NCI-H1417 treated with DMSO at 0.1 percent for 48 hours (cell line): ENCODE measurements at places on chromosomes 3 and 15.

- no peak for DNase-seq
These were observed 71.8 kb upstream of the HACD2 start for GRCh38 chr3:123656691-123657090.

DNA sequence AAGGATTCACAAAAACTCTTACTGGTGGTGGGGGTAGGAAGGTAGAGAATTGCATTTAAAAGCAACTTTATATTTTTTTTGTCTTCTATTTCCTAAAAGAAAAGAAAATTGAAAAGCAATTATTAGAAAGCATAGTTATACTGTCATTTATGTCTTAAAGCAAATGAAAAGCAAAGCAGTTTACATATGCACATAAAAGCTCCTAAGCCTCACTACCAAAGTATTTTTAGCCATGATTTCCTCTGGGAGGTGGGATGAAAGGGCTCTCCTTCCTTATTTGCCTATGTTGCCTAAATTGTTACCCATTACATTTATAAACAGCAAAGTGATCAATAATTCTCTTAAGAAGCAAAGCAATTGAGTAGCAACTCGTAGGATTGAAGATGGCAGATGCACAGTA lies 7.0 kb downstream of the ZNF445 start:
- no peak for DNase-seq

DNA sequence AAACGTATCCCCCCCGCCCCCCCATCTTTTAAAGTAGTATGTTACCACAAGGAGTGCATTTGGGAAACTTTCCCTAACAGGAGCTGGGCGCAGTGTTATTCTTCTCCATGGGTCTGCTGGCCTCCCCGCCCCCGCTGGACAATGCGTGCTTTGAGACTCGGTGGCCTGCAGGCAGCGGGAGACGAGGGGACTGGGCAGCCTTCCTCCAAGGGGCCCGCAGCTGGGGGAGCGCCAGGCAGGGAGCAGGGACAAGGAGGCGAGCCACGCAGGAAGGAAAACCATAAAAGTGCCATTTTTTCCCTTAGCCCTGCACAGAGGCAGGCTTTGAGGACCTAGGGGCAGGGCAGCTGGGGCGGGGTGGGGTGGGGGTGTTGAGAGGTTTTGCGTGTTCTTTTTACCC lies 14.1 kb downstream of the SOX2 start:
- DNase-seq = no peak

GRCh38 chr15:60134609-60135008 lies 130.5 kb downstream of the FOXB1 start:
- no peak for DNase-seq

GRCh38 chr3:46006238-46007032 lies 10.8 kb upstream of the FYCO1 start:
- no peak for DNase-seq

DNA sequence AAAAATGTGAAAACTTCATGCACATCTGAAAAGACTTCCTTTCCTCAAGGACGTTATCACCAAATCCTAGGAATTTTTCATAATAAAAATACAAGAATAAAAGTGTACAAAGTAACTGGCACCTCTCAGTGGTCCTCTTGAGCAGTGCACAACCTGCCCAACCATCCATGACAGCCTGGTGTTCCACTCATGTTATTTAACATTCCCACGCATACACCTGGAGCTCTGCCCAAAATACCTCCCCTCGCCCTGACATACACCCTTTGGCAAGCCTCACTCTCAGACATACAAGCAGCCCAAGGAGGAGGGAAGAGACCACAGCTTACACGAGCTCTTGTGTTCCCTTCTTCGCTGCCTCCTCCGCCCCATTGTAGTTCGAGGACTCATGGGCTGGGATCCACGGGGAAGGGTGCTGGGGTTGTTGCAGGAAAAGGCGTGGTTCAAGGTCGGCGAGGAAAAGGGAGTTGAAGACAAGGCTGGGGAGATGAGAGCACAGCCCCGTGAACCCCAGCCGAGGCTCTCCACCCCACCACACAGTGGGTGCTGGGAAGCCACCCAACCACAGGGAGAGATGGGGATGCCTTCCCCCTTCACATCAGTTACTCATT lies 23.3 kb downstream of the GRIP2 start:
- no peak for DNase-seq

DNA sequence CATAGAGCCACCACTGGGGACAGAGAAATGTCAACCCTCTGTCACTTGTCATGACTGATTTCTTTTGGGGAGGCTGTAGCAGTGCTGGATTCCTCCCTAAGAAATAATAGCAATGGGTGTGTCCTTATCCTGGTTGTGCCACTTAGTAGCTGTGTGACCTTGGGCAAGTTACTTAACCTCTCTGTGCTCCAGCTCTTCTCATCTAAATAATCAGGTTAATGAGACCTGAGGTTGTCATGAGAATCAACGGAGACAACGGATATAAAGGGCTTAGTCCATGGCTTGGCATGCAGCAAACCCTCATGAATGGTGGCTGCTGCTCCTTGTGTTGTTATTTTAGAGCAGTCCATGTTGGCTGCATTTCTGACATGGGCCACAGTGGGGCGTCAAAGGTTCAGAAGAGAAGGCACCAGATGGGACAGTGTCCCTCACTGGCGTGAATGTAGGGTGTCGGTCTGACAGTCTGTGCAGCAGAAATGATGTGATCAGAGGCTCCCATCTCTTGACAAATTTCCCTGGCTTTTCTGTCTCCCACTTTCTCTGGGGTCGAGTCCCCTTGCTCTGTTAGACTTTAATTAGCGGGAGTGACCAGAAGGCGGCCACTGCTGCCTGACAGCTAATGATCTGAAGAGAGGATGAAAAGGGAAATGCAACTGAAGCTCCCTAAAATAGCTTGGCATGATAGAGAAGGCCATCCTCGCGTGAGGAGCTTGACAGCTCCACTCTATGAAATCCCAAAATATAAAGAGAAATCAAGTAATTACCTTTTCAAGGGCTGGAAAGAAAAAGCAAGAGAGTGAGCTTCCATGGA lies 209.4 kb downstream of the CADPS start:
- no peak for DNase-seq

DNA sequence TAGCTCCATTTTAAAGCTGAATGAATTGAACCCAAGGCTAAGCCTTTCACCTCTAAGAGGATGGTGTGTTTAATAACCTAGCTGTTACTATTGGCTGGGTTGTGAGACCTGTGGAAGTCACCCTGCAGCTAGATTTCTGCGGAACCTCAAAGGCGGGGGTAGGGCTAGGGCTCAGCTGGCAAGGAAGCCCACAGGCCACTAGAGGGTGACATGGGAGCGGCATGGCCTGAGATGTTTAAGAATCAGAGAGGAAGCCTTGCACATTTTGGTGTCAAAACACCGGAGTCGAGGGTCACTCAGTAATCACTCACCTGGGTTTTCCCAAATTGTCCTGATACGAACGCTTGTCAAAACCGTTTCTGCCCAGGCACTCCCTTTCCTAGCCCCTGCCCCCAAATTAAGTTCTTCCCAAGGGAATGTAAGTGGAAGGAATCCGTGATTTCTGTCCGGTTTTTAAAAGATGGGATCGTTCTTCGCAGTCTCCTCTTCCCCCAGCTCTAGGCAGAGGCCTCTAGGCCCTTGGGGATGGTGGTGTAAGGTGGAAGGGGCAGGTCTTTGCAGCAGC lies 3.8 kb upstream of the ACAD9 start:
- no peak for DNase-seq

GRCh38 chr15:90441027-90441426 lies 53.0 kb downstream of the IQGAP1 start:
- no peak for DNase-seq

- no peak for DNase-seq
These were observed 207.7 kb downstream of the FAM43A start for GRCh38 chr3:194893121-194893987.

DNA sequence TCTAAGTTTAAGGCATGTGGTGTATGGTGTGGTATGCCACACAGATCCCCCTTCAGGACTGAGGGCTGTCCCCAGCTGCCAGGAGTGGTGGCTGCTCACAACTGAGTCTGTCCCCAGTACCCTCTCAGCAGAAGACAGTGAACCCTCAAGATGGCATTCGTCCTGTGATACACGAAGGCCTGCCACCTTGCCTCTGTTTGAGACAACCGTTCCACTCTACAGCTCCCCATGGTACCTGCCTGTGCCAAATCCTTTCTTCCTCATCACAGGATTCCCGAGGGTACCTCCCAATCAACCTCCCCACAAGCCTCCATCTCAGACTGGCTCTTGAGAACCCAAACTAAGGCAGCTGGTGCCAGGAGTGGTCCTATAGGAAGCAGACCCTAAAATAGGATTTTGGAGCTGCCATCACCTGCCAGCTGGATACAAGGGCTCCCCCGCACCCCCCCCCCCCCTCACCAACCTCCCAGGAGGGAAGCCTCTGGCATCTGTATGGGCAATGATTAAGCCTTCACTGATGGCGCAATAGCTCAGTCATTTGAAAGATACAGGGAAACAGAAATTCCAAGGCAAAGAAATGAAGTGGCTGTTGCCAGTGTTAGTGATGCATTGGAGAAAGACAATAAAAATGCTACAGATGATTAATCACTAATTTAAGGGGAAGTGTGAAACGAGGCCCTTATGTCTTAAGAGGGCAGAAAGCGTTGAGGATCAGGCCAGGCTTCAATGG lies 230.0 kb upstream of the LYSMD4 start:
- DNase-seq = no peak

GRCh38 chr15:65818927-65819562 lies 27.0 kb upstream of the DENND4A start:
- no peak for DNase-seq

GRCh38 chr3:27289769-27290413 lies 79.3 kb downstream of the NEK10 start:
- no peak for DNase-seq

- no peak for DNase-seq
These were observed 2.6 kb upstream of the C15orf62 start for GRCh38 chr15:40766906-40767837.

DNA sequence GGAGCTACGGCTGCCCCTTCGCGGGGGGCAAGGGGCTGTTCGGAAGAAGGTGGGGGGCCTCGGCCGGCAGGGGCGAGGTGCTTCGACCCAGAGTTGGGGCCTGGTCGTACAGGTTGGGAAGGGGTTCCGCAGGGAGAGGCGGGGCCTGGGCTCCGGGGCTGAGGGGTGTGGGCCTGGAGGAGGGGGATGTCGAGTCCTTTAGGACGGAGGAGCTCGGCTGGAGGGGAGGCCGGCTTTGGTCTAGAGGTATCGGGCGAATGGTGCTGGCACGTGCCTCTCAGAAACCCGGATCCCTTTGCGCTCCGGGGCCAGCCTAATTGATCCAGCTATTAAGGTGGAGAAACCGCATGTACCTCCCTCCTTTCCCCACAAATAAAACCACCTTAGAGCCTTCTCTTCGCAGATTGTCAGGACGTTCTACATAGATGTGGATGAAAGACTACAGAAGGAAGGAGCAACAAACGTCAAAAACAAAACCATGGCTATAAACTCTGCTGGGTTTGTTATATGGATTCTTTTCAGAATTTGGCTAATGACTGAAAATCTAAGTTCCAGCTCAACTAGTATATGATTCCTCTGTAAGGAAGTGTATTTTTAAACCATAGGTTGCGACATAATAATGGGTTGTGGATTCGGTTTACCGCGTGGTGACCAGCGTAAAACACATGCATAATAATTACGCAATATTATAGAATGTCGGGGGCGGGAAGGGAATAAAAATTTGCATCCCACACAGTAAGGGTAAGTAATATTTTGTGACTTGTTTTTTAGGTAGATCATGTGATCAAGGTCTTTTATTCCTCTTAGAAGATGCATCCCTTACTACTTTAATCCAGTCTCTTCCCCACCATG lies 644 bp upstream of the NGLY1 start:
- no peak for DNase-seq

DNA sequence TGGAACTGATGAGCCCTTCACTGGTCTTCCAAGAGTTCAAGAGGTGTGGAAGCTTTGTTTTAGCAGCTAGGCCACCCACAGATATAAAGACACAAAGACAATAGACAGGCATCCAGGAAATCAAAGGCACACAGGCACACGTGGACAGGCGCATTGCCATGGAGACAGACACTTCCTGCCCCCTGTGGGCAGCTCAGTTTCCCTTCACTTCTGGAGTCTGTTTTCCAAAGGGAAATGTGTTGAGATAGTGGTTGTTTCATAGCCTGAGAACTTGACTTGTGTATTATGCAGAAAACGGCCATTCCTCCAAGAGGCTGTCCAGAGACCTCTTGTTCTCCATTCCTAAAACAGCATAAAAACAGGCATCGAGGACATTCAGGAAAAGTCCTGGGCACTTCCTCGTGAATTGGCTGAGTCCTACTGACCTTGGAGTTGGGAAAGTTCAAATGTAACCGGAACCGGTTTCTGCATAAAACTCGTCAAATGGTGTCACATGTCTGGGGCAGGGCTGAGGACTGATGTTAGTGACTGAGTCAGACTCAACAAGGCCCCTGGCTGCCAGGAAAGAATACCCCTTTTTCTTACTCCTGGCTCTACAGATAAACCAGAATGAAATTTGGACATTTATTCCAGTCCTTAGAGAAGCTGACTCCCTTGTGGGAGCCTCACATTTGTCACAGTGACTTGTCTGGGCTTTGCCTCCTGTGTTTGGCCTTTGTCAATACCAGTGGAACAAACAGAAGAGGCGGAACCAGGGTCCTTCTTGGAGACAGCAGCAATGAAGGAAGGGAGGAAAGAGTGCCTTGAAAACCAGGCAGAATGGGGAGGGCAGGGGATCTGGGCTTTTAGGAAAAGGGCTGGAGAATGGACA lies 1.3 kb downstream of the ALPK3 start:
- peak; percentile 2 for DNase-seq

- DNase-seq = no peak
These were observed 97.1 kb downstream of the CPN2 start for GRCh38 chr3:194254040-194254439.

- DNase-seq = no peak
These were observed 118.2 kb upstream of the MRPL3 start for GRCh38 chr3:131620977-131621376.

GRCh38 chr3:43010638-43011037 lies 31.5 kb downstream of the GASK1A start:
- no peak for DNase-seq

DNA sequence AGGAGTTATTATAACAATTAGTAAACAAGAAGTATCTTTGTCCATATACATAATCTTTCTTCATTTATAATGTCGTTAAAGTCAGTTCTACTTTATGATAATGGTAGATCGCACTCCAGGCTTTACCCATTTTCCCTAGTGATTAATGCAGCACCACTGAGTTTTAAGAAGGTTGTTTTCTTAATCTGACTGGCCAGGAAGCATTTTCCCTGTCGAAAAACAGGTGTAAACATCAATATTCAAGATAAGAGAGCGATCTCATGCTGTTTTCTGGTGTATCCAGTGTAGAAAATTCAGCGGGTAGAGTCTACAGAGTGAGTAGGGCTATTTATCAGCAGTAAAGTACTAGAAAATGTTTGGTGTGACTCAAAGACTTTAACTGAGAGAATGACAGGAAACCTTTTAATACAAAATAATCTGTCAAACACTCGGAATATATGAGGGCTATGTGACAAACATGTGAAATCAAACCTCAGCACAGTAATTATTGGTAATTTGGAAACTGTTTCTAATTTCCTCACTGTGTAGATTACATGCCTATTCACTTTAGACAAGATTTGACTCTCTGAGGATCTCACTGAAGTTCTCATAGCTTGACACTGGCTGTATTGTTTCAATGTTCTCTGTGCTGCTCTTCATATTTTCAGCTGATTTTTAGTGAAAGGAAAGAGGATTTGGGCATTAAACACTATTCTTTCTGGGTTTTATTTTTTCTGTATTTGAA lies 1013.2 kb downstream of the VGLL3 start:
- DNase-seq = peak; percentile 43
